SK-N-MC (cell line): ENCODE measurements at places on chromosomes 1 and 21.

GRCh38 chr1:172221436-172221835 is 199.0 kb upstream of the C1orf105 start:
- no peak for DNase-seq

GRCh38 chr1:201217851-201218250 is 27.2 kb downstream of the IGFN1 start:
- no peak for DNase-seq

DNA sequence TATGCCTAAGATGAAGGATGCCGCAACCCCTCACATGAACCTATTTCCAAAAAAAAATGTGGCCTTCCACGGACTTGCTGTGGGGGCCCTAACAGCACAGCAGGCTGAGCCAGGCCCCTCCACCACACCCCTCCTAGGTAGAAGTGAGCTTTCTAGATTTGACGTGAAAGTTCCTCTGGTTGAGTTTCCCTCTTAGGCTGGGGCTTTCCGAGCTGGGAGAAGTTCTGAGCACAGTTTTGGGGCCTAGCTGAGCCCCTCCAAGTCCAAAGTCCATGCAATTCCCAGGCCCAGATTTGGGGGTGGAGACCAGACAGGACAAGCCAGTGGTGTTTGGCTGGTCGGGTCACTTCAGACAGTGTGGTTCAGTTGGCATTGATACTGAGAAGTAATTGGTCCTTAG is 13.8 kb upstream of the PHLDA3 start:
- no peak for DNase-seq

GRCh38 chr1:94115900-94116436 is 5.0 kb downstream of the ABCA4 start:
- no peak for DNase-seq

DNA sequence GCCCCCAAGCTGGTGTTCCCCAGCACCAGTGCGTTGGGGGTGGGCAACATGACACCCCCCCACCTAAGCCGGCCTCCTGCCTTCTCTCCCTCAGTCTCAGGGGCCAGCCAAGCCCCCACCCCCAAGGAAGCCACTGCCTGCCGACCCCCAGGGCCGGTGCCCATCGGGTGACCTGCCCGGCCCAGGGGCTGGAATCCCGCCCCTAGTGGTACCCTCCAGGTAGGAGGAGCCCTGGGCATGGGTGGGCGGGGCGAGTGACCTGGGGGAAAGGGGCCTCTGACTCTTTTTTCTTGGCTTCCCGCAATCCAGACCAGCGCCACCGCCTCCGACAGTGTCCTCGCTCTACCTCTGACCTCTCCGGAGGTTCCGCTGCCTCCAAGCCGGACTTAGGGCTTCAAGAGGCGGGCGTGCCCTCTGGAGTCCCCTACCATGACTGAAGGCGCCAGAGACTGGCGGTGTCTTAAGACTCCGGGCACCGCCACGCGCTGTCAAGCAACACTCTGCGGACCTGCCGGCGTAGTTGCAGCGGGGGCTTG is 1.3 kb upstream of the EFNA4 start:
- DNase-seq = no peak

GRCh38 chr1:30449003-30449402 is 274.4 kb downstream of the MATN1 start:
- no peak for DNase-seq

DNA sequence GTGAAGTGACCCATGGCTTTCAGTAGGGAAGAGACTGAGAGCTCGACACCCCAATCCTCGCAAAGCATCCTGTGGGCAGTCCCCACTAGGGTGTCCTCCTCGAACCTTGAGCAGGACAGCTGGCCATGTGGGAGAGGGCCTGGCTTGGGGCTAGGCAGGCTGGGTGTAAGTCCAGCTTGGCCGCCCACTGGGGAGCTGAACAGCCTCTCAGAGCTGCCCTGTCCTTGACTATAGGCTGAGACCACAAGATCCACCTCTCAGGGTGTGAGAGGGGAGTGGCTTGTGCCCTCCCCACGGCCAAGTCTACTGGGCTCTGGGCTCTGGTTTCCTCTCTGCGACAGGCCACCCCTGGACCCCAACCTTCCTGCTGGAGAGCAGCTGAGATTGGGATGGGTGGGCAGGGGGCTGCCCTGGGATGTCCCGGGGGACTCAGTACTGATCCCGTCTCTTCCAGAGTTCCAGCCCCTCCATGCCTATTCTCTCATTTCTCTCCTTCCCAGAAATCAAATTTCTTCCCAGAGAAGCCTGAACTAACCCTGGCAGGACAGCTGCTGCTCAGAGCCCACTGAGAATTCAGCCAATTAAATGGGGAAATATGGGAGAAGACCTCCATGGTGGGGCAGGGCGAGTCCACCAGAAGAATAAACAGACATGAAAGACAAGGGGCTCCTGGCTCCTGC is 282.9 kb downstream of the PTPRU start:
- DNase-seq = no peak

GRCh38 chr1:245578308-245578707 is 423.5 kb downstream of the KIF26B start:
- DNase-seq = no peak
